Cerebellar nuclear complex (tissue), 1 donor: ENCODE measurements at places on chromosomes 3 and 15.

DNA sequence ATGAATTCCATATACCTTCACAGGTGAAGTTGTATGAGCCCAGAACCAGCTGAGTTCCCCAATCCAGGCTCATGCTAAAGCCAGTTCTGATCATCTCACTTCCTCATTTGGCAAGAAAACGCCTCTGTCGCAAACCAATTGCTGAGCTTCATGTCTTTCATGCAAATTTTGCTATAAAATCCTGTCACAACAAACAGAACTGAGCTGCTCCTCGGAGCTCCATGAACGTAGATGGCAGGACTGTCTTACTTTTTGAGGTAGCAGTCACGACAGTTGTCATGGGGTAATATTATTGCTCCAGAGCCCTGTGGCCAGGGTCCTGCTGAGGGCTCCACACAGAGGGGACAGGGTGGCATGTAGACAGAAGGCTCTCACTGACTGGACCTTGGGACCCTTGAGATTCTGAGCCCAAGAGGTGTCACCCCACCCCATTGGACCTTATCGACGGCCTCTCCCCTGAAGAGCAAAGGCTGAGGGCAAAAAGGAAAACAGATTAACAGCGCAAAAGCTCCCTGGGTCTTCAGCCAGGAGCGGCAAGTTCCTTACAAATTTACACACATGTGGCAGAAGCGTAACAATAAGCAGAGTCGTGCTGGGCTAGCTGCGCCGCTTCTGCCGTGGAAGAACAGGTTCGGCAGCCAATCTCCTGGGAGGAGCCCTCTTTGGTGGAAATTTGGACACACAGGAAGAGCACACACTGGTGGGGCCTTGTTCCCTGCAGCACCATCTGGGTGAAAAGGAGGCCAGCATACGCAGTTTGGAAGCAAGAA is 249.2 kb downstream of the OPA1 start:
- no peak for DNase-seq

DNA sequence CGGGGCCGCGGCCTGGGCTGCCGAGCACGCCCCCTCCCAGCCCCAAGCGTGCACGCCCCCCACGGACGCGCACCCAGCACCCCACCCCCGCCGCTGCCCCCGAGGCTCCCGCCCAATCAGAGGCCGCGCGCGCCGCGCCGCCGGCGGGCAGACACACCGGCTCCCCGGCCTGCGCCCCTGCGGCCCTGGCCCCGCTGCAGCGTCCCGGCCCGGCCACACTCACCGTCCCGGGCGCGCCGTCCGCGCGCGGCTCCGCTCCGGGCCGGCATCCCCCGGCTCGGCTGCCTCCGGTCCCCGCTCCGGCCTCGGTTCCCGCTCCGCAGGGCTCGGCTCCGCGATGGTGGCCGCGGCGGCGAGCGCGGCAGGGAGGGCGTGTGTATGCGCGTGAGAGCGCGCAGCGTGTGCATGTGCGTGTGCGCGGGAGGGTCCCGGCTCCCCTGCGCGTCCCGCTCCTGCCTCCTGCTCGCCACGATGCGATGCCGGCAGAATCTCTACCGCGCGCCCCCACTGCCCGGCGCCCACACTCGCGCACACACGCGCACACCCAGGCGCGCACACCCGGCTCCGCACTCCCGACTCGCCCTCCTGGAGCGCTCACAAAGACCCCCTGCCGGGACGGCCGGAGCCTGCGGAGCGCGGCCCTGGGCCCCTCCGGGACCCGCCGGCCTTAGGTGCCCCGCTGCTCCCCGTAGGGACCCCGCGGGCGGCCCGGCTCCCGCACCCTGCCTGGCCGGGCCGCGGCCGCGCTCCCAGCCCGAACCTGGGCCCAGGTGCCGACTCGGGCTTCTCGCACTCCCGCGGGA is 186.5 kb upstream of the LINGO1 start:
- DNase-seq: no peak

DNA sequence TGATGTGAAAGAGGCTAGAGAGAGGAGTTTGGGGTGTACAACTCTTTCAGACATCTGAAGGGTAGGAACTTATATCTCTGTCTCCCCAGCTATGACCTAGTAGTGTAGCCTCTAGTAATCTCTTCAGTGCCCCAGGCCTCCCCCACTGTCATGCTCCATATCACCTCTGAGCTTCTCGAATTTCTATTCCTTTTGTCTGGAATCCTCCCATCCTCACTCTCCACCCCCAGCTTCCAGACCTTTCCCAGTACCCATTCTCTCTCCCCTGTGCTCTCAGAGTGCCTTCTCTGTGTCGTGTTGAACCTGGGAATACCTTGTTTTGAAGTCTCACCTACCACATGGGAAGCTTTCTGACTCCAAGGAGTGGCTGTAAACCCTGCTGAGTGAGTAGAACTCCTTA is 3.6 kb upstream of the RBPMS2 start:
- DNase-seq: no peak

- no peak for DNase-seq
These were observed 50.4 kb upstream of the ADCY5 start for GRCh38 chr3:123499322-123499721.

- no peak for DNase-seq
These were observed 7.5 kb upstream of the FAM107A start for GRCh38 chr3:58584690-58585004.

GRCh38 chr3:156488767-156489166 is 66.2 kb downstream of the SSR3 start:
- no peak for DNase-seq

GRCh38 chr3:181723625-181724191 is 12.0 kb downstream of the SOX2 start:
- DNase-seq: no peak

DNA sequence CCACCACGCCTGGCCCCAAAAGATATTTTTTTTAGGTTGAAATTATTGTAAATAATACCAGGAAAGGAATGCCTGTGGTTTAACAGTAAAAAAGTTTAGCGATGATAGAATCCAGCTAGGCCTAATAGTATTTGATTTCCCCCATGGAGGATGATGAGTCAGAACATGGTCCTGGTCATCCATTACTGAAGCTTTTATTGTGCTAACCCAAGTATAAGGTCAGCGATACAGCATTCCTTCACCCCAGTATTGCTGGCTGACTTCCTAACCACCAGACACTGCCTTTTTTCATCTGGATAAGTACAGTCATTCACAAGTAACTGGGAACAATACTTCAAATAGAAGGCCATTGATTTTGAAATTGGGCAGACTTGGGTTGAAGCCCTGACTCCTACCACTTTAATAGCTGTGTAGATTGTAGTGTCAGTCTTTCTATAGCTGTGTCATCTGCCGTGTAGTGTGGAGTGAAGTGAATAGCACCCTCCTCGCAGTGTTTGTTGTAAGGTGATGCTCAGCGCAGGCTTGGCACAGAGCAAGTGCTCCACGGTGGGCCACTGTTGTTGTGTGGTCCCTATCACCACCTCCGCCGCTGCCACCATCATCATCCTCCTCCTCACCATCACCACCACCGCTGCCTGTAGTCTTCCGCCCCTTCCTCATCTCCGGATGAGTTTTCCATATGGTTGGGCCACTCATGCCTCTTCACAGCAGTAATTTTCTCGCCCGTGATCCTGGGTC is 436.0 kb upstream of the TPM1 start:
- no peak for DNase-seq

DNA sequence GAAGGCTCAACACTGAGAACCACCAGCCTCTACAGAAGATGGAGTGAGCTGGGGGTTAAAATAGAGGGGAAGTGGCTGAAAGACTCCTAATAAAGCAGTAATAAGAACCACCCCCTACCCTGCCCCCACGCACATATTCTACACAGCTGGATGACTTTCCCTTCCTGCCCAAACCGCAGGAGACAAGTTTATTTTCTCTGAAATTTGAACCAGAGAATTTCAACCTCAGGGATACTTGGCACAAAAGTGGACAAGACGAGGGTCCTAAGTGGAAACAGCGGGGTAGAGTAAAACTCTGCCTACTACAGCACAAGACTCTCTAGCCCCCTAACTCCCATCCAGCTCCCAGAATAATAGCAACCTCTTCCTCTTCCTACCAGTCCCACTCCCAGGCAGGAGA is 28.4 kb downstream of the USF3 start:
- DNase-seq: no peak
